ENCODE measurements at places on chromosomes 3 and 15. TPM values are rescaled to one million over a fixed set of nuclear protein-coding genes. Genes with fewer than 3 reads are reported as not detected.

DNA sequence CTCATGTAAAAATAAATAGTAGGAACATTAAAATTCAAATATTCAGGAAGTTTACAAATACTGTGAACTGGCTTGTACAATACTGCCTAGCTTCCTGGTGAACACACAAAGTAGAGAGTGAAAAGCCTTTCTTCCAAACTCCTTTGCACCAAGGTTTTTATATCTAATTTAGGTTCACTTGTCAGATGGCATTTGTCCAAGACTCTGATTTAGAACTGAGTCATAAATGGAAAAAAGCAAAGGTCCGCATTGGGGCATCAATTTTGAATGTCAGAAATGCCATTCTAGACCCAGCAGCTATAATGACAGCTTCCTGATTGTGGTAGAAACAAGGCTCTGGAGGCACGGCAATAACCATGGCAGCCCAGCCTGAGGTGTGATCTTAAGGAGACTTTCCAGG is 160.7 kb downstream of the PDE8A start:
- no peak for DNase-seq

GRCh38 chr3:177144922-177145321 is 52.4 kb downstream of the TBL1XR1 start:
- DNase-seq: no peak

GRCh38 chr3:81728766-81729544 is 32.5 kb downstream of the GBE1 start:
- DNase-seq: no peak

- no peak for DNase-seq
Observed at GRCh38 chr3:38500688-38501417, 4.7 kb downstream of the EXOG start.

DNA sequence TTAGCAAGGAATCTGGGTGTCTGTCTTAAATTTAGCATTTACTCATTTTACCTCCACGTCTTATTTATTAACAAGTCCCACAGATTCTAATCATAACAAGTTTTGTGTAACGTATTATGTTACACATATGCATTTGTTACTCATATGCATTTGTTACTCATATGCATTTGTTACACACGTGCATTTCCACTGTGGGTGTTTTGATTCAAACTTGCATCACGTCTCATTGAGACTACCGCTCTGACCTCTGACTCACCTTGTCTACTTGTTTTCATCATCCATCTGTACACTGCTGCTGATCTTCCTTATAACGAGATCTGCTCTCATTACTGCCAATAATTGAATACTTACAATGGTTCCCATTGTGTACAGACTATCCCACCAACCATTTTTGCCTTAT is 1141.4 kb downstream of the TBL1XR1 start:
- no peak for DNase-seq

PSTPIP1 gene
- total RNA-seq: 11.8 TPM
